ENCODE measurements at places on chromosomes 11 and 22.

- DNase-seq: no peak
Measured at GRCh38 chr22:25672289-25673084, 69.5 kb upstream of the MYO18B start.

GRCh38 chr11:67347964-67348749 lies 5.2 kb downstream of the POLD4 start:
- DNase-seq: no peak

GRCh38 chr22:38699784-38700183 lies 959 bp downstream of the JOSD1 start:
- DNase-seq: no peak

- DNase-seq: no peak
Measured at GRCh38 chr22:18056161-18056666, 21.6 kb upstream of the PEX26 start.

- DNase-seq: no peak
Measured at GRCh38 chr22:44680481-44680894, 21.5 kb upstream of the PRR5 start.

GRCh38 chr11:33970984-33971466 lies 79.1 kb upstream of the LMO2 start:
- DNase-seq: peak; percentile 57

DNA sequence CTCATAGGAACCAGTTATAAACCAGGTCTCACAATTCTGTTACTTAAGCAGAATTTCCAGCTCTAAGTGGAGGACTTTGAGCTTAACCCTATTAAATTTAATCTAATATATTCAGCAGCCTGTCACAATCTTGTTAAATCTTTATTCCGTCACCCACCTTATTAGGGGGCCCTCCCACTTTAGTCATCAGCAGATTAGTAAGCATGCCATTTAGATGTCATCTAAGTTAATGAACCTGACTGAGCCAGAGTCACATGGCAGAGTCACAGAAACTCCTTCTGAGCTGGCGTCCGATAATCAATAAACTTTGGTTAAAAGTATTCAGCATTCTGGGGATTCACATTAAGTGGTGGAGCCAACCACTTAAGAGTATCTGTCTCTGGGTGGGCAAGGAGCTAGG lies 35.1 kb downstream of the TTC12 start:
- no peak for DNase-seq

- no peak for DNase-seq
Measured at GRCh38 chr11:36450110-36450572, 59.9 kb downstream of the TRAF6 start.

DNA sequence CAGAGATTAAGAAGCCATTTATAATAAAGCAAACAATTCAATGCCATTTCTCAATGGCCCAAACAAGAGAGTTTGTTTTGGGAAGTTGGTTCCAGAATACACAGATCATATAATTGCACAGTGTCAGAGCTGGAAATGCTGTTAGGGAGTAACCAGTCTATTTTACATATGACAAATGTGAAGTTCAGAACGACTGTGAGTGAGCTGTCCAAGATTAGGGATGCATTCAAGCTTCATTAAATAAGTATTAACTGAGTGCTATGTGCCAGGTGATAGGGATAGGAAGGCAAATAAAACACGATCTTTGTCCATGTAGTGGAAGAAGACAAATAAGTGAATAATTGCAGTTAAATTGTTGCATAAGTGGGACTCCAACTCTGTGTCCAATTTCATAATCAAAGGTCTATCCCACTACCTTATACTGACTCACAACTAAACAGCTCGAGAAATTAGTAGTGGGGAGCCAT lies 33.1 kb upstream of the PICALM start:
- DNase-seq: no peak

GRCh38 chr11:94737171-94737611 lies 31.0 kb upstream of the AMOTL1 start:
- no peak for DNase-seq

- no peak for DNase-seq
Measured at GRCh38 chr22:41445129-41446056, 1.2 kb downstream of the TOB2 start.

DNA sequence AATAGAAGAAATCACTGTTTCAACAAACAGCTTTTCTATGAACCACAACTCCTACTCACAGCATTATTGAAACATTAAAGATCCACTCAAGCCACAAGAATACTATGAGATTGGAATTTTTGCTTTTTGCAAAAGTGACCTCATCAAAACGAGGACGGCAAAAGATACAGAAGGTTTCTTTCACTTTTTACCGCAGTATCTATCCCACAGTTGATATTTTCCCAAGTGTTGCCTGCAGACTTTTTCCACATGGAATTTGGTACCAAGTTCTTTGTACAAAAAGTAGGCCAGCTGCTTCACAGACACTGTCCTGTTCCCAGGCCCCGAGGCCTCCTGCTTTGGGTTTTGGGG lies 204.0 kb downstream of the TBC1D22A start:
- DNase-seq: no peak

DNA sequence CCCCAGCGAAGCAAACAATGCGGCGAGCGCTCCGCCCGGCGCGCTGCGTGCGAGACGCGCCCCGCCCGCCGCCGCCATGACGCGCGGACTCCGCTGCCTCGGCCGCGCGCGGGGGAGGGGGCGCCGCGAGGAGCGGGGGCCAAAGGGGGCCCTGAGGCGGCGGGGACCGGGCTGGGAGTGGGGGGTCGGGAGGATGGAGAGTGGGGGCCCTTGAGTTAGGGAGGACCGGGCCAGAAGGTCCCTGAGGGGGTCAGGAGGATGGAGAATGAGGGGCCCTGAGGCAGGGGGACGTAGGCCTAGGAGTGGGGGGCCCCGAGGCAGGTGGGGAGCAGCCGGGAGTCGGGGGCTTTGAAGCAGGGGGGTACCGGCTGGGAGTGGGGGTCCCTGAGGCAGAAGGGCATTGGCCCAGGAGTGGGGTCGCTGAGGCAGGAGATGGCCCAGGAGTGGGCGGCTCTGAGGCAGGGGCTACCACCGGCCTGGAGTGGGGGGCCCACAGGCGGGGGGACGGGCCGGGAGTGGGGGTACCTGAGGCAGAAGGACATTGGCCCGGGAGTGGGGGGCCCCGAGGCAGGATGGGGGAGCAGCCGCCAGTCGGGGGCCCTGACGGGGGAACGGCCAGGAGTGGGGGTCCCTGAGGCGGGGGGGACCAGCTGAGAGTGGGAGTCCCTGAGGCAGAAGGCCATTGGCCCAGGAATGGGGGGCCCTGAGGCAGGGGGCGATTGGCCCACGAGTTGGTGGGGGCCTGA lies at the start of gene BRD1:
TSS of gene BRD1 (minus strand) at position 21 of the 746 bp plus-strand sequence. CDS start 3,556 bp downstream, outside the sequence.
- DNase-seq: peak; percentile 46

DNA sequence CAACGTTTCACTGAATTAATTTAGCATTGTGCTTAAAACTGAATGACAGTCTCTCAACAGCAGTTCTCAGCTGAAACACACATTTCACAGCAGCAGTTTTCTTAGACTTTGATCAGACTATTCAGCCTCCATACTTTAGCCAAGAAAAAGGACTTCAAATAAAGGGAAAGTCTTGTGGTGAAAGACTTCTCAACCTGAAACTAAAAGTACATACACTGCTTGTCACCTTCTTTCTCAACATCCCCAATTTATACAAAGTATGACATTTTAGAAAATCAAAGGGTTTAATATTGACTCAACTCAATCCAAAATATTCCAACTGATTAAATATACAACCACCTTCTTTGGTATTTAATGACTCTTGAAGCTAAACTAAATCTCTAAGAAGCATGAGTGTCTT lies 419.0 kb downstream of the LRRC4C start:
- no peak for DNase-seq

- no peak for DNase-seq
Measured at GRCh38 chr11:75389276-75389605, 10.1 kb upstream of the RPS3 start.

DNA sequence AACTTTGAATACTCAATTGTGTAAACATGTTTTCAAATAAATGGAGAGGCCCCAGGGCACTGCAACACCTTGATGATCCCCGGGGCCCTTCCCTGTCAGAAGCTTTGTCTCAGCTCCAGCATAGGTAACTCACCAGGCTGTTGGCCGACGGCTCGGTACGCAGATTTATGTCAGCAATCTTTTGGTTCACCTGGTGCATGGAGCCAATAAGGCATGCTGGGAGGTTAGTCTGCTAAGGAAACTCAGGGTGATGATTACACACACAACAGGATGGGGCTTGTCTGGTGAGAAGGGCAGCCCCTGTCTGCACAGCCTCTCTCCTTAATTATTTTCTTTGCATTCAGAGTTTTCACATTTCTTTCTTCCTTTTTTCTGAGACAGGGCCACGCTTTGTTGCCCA lies 10.8 kb downstream of the FAM227A start:
- no peak for DNase-seq

DNA sequence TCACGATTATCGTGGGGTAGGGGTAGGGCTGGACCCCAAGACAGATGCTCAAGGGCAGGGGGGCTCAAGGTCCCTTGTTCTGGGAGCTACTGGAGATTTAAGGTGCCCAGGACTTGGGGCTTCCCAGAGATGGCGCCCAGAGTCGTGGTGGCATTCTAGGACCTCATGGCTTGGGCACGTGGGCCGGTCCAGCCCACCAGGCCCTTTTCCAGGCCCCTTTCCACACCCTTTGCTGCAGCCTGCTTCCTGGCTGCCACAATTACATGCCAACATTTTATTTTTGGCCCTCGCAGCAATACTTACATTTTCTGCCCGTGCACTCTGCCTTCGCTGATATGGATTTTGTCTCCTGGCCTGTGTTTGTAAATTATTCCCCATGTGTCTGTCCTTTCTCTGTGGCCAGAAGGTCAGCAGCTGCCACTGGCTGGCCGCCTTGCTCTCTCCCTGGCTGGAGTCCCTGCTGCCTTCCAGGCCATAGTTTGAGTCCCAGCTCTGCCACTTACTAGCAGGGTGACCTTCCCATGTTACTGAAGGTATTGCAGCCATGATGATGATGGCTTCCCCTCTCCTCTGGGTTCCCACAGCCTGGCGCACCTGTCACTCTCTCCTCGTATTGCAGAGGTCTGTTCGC lies 11.2 kb downstream of the MB start:
- no peak for DNase-seq

DNA sequence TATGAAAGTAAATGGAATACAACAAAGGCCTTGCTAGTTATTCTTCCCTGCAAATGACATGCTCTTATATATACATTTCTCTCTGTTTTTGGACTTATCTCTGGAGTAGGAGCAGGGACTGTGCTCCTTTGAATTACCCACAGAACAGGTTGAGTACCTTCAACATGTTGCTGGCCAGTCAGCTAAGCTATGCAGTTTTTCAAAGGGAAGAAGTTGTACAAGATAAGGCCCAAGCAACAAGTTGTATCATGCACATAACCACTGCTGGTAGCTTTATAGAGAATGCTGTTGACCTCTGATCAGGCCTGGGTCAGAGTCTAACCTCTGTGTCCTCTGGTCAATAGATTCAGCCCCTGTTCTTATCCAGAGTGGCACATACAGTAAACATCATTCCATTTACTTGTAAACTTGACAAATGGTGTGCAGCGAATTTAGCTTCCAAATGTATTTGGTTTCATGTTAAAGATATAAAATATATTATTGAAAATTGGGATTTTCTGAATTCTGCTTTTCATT lies 99.6 kb downstream of the C11orf87 start:
- no peak for DNase-seq

DNA sequence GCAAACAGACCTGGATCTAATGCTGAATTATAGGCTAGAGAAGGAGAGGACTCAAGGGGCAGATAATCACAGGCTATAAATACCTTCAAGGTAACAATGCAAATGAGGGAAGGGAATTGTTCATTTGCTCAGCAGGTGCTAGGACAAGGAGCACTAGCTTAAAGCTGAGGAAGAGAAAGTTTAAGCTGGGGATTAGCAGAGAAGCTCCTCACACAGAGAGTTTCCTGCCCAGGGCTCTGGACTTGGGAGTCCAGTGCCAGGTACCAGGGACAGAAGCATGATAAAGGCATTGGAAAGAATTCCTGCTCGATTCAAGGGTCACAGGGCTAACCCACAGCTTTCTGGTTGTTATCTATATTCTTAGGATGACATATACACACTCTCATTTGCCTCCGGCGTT lies 509.9 kb downstream of the NTM start:
- no peak for DNase-seq

GRCh38 chr11:78158987-78159652 lies 19.7 kb upstream of the ALG8 start:
- DNase-seq: no peak

DNA sequence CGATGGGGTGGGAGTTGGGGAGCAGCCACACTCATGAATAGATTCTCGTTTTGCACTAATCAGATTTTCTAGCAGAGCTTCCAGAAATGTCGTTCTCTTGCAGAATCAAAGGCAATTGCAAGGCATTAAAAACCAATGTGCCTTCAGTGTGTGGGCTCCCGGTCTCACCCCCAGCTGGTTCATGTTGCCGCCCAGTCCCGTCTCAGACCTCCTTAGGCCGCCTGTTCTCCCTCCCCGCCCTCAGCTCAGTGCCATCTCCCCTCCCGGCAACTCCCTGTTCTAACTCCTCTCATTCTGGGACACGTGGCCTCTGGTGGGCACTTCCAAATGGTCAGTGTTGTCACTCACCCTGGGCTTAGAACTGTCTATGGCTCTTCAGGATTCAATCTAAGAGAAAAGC lies 42.5 kb upstream of the SMIM38 start:
- no peak for DNase-seq

GRCh38 chr22:20741634-20742581 lies 32.0 kb upstream of the SERPIND1 start:
- peak; percentile 27 for DNase-seq

DNA sequence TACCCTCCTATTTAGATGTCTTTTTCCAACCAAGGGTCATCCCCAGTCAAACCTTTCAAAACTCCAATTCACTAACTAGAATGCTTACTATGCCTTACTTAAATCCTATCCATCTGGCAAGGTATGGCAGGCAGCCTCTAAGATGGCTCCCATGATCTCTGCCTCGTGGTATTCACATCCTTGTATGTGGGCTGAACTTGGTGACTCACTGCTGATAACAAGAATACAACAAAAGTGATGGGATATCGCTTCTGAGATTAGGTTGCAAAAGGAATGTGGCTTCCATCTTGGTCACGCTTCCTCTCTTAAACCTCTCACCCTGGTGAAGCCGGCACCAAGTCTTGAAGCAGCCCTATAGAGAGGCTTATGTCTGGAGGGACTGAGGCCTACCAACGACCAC lies 29.6 kb upstream of the UPB1 start:
- no peak for DNase-seq

GRCh38 chr11:44445500-44446365 lies 119.7 kb upstream of the CD82 start:
- DNase-seq: no peak

DNA sequence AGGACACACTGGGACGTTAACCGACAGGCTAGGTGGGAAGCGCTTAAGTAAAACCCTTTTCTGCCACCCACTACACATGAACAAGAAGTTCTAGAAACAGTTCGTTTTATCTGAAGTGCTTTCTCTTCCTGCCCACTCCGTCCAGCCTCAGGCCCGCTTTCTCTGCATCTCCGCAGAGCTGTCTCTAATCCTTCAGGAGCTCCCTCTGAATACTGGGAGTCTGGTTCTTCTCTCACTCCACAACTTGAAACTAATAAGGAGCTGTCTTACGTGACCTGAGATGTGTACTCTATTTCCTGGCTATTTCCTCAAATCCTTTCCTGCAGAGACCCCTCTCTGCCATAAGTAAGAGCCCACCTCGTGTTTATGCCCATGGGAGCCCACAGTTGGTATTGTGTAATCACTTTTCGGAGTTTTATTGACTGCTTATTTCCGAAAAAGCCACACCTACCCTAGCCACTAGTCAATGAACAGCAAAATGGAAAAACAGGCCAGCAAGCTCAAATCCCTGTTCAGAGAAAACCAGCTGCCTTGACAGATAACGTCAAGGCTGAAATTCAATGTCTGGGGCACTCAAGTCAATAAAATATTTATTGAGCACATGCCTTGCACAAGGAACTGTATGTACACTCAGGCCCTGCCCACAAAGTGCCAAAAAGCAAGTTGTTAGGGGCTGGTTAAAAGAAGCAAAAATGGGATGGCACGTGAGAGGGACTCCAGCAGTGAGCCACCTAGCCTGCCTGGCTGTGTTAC lies 4.9 kb downstream of the PC start:
- no peak for DNase-seq
